ENCODE measurements at places on chromosomes 5 and 9.
A peak's percentile ranks its signal among the peaks of the same experiment; 100 is the strongest.

DNA sequence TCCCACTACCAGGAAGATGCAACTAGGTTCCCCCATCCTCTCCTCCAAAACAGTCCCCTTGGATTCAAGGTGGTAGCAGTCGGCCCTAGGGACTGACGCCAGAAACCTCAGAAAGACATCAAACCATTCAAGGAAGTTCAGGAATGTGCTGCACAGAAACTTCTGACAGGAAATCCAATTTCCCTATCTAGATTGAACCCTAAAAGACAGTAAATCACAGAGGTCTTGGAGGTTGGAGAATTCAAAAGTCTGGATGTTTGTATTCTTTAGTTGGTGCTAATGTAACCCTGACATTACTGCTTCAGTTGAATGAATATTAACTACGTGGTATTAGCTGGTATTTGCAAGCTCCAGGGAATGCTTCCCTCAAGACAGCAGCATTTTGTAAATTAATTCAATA, 125.3 kb downstream of the SYK start:
- no peak for DNase-seq

DNA sequence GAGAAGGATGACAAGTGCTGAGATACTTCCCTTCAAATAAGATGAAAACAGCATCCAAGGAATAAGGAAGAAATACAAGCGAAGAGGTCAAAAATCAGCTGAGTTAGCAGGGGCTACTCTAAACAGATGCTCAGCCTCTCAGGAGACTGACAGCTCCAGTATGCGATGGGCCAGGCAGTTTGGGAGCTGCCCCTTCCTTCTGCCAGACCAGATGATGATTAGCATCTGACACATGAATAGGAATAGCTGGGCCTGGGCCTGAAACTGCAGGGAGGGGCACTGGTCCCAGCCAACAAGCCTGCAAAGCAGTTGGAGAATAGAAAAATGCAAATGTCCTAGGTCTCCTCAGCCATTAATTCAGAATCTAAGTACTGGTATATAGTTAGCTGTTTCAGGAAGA, 13.1 kb upstream of the MAP3K1 start:
- no peak for DNase-seq

- no peak for DNase-seq
These were observed 99.2 kb downstream of the NR6A1 start for GRCh38 chr9:124671861-124672260.

- no peak for DNase-seq
These were observed 39.9 kb downstream of the ATG10 start for GRCh38 chr5:82011761-82012160.

DNA sequence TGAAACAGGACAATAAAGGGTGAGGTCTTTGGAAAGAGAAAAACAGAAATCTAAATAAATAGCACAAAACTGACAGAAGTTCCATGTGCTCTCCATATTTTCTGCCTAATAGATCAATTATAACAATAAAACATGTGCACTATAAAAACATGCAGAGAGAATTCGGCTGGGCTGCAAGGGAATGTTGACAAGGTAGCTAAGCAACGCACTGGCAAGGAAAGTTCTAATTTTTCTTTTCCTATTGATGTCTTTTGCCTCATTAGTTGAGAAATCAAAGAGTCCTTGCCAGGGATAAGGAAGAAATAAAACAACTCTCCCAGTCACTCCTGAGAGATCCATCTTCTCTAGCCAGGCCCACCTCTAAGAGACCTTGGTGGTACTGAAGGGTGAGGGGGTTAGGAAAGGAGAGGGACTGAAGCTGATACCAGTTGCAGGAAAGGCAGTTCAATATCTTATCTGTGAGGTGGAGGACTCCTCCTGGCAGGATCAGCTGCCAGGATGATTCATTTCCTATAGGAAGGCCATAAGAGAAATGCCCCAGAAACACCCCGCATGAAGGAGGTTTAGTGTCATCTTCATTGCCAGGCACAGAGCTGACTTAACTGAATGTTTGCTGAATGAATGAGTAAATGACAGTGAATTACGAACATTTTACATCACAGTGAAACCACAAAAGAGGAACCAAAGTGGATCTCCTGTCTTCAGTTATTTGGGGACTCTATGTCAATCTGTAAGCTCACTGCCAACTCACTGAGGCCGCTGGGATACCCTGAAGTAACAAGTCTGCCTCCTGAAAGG, 63.7 kb upstream of the IFNK start:
- peak; percentile 45 for DNase-seq

GRCh38 chr9:70817311-70817710, 304.1 kb downstream of the TRPM3 start:
- no peak for DNase-seq

DNA sequence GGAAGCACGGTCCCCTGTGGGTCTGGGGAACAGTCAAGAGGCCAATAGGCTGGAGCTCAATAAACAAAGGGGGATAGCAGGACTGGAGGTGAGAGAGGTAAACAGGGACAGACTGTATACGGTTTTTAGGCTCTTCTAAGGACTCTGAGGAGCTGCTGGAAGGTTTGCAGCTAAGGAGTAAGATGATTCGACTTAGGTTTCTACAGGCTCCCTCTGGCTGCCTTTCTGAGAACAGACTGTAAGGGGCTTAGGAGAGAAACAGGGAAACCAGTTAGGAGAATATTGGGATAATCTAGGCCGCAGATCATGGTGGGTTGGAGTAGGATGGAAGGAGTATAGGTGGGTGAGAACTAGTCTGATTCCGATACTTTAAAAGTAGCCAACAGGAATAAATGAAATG, 10.4 kb downstream of the CDK5RAP2 start:
- DNase-seq, result no peak

DNA sequence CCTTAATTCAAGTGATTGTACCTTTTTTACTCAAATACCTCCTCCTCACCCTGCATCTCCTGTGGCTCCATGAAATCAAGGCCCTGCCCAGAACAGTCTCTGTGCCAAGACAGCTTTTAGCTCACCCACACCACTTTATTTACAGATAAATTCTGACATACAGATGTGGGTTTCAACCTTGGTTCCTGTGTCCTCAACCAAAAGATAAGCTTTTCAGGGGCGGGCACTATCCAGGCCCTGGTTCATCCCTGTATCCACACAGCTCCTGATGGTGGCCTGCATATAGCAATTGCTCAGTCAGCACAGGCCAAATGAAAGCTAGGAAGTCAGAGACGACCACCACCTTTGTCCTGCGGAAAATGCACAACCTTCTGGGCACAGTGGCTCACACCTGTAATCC, 8.3 kb downstream of the SHB start:
- DNase-seq, result no peak

DNA sequence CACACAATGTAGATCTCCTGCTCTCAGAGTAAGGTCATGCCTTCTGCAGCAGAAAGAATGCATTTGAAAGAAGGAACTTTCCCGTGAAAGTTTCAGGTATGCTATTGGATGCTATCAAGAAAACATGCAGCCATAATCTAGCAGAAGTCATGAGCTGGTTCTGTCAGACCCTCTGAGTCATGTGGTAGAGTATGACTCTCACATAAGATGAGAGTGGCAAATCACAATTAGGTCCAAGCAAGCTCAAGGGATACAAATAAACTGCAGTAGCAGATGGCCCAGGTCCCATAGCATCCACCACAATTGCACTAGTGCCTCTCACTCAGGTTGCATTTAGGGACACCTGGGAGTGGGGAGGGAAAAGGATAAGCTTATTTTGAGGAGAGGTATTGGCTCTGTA, 292.8 kb downstream of the ASTN2 start:
- DNase-seq, result no peak

DNA sequence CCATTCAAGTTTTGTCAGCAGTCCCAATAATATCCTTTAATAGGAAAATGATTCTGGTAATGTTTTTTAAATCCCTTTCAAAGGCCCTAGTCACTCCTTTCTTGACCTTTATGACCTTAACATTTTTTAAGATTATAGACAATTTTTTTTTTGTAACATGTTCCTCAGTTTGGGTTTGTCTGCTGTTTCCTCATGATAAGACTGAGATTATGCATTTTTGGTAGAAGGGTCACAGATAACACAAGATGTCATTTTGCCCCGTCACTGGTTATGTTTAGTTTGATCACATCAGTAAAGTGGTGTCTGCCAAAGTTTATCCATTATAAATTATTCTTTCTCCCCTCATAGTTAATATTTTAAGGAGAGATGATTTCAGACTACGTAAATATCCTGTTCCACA, 16.0 kb upstream of the PTPDC1 start:
- DNase-seq, result no peak

DNA sequence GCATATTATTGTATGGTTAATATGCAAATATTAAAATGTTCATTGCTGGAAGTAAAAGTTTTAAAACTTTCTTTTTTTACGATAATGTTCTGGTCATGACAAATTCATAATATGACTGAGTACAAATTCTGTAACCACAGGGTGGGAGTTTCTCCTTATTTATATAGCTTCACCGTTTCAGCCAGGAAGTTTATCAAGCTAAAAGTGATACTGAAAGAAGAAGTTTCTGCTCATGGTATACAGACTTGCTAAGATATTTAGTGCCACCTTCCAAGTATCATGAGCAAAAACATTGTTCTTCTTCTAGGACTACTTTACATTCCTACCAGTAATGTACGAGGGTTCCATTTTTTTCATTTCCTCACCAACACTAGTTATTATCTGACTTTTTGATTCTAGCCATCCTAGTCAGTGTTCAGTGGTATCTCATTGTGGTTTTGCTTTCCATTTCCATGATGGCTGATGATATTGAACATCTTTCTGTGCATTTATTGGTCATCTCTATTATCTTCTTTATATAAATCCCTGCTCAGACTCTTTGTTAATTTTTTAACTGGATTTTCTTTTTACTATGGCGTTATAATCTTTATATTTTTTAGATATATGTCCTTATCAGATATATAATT, 94.2 kb upstream of the PRRC1 start:
- DNase-seq, result no peak

GRCh38 chr5:112757468-112758208, 20.0 kb downstream of the APC start:
- DNase-seq, result no peak

DNA sequence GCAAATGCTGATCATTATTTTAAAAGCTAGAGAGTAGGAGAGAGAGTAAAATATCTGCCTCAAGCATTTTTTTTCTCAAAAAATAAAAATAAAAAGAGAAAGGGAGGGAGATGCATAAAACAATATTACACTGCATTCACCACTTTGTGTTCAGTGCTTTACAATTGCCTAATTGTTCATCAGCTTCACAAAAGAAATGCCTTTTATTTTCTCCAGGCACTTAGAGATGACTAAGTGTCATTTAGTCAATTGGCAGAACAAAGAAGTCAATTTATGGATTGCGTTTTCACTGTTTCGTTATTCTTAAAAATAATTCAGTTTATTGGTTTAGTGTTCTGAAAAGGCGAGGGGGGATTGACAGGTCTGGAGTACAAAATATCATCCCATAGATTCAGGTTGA, 232.5 kb upstream of the CCNH start:
- no peak for DNase-seq

GRCh38 chr9:114178756-114179450, 23.6 kb downstream of the COL27A1 start:
- DNase-seq, result peak; percentile 91

DNA sequence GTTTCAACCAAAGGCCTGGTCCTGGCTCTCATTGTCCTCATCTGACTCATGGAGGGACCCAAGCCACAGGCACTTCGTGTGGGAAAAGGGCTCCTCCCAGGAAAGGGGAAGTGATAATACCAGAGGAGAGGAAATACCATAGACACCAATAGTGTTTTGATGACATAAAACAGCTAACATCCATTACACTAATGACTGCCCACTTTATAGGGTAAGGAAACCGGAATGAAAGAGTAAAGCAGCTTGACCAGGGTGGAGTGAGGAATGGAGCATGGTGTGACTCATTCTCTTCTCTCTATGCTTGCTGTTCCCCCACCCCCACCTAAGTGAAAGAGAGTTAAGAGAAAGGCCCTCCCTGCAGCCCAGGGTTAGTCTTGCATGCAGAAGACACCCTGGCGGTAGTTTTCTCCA, 67.4 kb upstream of the HRH2 start:
- no peak for DNase-seq

DNA sequence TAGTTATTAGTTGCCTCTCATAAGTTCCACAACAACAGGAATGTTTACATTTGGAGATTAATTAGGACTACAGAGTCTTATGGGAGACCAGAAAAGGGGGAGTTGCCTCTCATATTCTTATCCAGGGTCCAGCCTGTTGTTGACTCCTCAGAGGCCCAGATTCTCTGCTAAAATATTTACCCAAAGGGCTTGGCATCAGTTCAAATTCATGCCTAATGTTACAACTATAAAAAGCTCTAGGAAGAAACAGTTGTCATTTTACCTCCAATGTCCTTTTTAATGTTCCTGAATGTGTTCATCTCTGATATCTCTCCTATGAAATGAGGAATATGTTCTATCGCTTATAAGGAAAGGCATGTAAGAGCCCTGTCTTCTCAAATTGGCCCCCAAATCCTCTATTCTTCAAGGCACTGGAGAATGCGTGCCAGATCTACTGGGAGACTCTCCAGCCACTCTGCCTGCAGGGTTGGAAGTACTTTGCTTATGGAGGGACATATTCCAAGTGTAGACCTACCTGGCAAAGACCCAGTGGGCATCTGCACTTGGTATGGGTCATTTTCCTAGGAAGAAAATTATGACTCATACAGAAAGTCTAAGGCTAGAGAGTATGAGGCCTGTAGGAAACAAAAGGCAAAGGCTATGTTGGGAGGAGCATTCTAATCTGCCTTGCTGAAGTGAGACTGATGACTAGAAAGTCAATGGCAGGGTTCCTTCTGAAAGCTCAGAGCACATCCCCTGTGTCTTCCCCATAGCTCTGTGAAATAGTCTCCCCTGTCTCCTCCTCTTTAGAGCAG, 192.6 kb downstream of the ESM1 start:
- no peak for DNase-seq

GRCh38 chr5:122129306-122129705, at the start of gene ZNF474:
Gene ZNF474 (plus strand): TSS chr5:122129546. CDS start chr5:122151991, 22,445 bp downstream.
- peak; percentile 72 for DNase-seq

DNA sequence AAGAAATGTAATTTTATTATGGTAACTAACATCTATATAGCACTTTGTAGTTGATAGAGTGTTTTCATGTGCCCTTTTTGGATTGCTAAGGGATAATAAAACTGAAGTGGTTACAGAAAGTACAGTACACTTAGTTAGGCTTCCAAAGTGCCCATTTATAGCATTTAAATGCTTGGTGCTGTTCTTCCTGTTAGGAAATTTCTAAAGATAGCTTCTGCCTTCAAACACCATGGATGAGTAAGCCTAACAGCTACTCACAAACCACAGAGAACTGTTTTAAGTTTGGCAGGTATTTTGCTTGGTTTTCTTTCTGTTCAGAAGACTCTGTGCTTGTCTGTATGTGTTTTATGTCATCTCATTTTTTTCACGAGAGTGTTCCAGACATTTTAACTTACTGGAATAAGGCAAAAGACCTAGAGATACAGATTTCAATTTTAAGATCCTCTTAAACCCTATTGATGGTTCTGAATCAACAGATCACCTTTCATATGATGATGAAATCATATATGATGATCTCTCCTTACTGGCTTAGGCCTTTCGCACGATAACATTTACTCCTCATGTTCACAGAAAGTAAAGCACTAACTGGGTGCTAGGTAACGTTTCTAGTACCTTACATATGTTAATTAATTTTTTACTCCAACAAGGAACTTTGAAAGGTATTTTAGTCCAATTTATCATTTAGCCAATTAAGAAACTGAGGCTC, 4.4 kb downstream of the RIMOC1 start:
- DNase-seq, result no peak

- no peak for DNase-seq
These were observed 562.4 kb downstream of the EBF1 start for GRCh38 chr5:158537366-158537765.

GRCh38 chr9:37611014-37611413, 18.6 kb upstream of the TOMM5 start:
- no peak for DNase-seq

GRCh38 chr9:112361601-112362000, 18.3 kb upstream of the HSDL2 start:
- no peak for DNase-seq
